ENCODE measurements at places on chromosomes 5 and 9. TPM values are rescaled to one million over a fixed set of nuclear protein-coding genes. Genes with fewer than 3 reads are reported as not detected.

Gene EIF4E1B
- polyA plus RNA-seq: not detected

Gene PHPT1
- polyA plus RNA-seq: 309 TPM

Gene GALT
- 28.8 TPM for polyA plus RNA-seq

Gene FOXD4
- 0.15 TPM for polyA plus RNA-seq

- H3K4me3 ChIP-seq: no peak overlapping the region
- peaks cover 3% of the 10 kb centered on the region for H3K27me3 ChIP-seq
- no peaks in the 10 kb centered on the region for H3K36me3 ChIP-seq
- peaks cover 6% of the 10 kb centered on the region for H3K4me1 ChIP-seq
These were observed 65.4 kb upstream of the ARAP3 start for GRCh38 chr5:141747152-141748141.

- H3K4me3 ChIP-seq: no peak overlapping the region
- no peaks in the 10 kb centered on the region for H3K36me3 ChIP-seq
- no peak overlapping the region for H3K27ac ChIP-seq
- no peaks in the 10 kb centered on the region for H3K27me3 ChIP-seq
These were observed 235.7 kb downstream of the ICE1 start for GRCh38 chr5:5658226-5658625.

Gene DBH
- polyA plus RNA-seq: not detected

DNA sequence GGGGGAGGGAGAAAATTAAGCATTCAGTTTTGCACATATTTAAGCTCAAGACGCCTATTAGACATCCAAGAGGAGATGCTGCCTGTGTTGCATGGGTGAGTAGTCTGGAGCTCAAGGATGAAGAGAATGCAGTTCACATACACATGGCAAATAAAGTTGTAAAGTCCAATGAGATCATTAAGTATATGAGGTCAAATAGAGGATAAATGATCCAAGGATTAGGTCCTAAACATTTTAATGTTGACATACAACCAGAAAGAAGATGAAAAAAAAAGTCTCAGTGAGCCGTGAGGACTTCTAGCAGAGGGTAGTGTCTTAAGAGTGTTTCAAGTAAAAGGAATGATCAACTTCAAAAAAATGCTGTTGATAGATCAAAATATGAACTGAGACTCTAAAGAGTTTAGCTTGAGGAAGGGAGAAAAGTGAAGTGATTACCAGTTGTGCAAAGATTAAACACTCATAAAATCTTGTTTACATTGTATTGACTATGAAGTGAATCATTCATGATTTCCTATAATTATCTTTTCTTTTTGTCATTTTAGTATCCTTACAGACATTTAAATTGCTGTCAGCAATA is 251.8 kb downstream of the ZNF608 start:
- no peak overlapping the region for H3K27ac ChIP-seq
- H3K4me3 ChIP-seq: no peak overlapping the region
- no peaks in the 10 kb centered on the region for H3K36me3 ChIP-seq
- DNase-seq: no peak

Data from GM12878 (cell line).